ENCODE measurements at places on chromosomes 7 and 10.

- no peak for DNase-seq
Measured at GRCh38 chr10:100506596-100507356, 12.9 kb downstream of the SEC31B start.

- DNase-seq = no peak
Measured at GRCh38 chr10:78589687-78590086, 479.1 kb upstream of the ZMIZ1 start.

GRCh38 chr7:81516898-81517297 is 252.9 kb downstream of the HGF start:
- no peak for DNase-seq

DNA sequence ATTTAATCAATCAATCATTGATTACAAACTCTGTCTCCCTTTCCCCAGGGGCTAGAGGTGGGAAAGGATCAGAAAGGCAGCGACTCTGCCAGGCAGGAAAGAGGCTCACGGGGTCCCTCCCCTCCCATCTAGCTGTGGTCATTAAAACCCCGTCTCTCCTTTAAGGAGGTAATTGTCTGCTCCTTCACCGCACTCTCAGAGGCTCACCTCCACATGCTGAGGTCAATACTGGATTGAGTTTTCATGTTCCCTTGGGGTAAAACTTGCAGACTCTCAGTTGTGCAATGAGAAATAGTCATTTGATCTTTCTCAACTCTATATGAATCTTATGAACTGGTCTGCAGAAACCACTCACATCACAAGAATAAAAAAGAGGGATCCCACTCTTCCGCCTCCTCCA is 368.8 kb downstream of the ADRA2A start:
- DNase-seq = no peak

GRCh38 chr10:68636335-68636734 is 76.2 kb downstream of the TET1 start:
- no peak for DNase-seq

GRCh38 chr7:30968294-30968693 is 4.5 kb downstream of the GHRHR start:
- no peak for DNase-seq

DNA sequence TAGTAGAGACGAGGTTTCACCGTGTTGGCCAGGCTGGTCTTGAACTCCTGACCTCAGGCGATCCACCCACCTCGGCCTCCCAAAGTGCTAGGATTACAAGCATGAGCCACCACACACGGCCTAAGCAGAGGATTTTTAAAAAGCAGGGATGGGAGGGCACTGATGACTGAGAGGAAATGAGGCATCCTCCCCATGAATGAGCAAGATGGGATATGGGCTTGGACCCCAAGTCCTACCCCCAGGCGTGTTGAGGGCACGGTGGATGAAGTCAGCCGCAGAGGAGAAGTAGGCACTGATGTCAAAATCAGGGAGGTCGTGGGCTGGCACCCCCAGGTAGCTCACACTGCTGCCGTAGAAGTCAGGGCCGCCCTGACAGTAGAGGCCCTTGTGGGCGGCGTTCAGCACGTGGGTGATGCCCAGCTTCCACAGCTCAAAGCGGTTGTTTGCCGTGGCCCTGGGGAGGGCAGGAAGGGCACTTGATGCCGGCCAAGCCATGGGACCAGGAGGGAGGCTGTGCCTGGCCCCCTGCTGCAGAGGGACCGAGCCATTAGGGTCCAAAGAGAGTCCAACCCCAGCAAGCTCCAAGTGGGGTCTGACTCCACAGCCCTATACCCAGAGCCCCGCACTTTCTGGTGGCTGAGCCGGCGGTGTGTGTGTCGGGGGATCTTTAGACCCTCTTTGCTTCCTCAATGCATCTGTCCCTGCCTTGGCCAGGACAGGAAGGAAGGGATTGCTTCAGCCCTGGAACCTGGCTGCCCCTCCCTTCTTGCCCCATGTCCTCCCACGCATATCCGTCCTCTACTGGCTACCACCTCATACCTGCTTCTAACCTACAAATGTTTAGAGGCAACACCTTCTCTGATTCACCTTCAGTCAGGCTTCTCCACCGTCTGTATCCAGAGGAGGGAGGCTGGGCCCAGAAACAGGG is 3.4 kb upstream of the SAMD8 start:
- DNase-seq = no peak

DNA sequence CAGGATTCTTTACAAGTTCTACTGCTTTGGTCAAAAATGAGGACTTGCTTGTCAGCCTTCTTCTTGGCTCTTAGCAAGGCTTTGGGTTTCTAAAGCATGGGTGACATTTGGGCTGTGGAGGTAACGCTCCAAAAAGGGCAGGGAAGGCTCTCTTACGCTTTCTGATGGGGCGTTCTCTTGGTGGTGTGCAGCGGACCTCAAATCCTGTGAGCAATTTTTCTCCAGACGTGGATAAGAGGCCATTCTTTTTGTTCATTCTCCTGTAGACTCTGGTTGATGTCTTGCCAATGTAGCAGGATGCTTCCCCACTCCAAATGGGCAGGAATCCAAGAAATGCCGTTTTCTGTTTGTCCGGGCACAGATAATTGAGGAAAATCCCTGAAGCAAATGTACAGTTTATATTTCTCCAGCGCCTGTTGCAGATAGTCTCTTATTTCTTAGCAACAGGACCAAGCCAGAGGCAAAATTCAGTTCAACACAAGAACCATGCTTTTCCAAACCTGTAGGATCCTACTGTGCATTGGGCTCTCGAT is 138.4 kb upstream of the NFE2L3 start:
- no peak for DNase-seq

- no peak for DNase-seq
Measured at GRCh38 chr7:31860925-31861324, 173.9 kb downstream of the PPP1R17 start.

DNA sequence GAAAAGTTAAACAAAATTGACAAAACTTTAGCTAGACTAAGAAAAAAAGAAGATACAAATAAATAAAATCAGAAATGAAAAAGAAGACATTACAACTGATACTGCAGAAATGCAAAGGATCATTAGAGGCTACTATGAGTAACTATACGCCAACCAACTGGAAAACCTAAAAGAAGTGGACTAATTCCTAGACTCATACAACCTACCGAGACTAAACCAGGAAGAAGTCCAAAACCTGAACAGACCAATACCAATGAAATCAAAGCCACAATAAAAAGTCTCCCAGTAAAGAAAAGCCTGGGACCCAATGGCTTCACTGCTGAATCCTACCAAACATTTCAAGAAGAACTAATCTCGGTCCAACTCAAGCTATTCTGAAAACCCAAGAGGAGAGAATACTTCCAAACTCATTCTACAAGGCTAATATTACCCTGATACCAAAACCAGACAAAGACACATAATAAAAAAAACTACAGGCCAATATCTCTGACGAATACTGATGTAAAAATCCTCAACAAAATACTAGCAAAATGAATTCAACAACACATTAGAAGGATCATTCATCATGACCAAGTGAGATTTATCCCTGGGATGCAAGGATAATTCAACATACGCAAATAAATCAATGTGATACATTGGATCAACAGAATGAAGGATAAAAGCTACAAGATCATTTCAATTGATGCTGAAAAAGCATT is 20.3 kb downstream of the ELAPOR2 start:
- no peak for DNase-seq

- no peak for DNase-seq
Measured at GRCh38 chr10:89151857-89152256, 55.3 kb downstream of the CH25H start.

DNA sequence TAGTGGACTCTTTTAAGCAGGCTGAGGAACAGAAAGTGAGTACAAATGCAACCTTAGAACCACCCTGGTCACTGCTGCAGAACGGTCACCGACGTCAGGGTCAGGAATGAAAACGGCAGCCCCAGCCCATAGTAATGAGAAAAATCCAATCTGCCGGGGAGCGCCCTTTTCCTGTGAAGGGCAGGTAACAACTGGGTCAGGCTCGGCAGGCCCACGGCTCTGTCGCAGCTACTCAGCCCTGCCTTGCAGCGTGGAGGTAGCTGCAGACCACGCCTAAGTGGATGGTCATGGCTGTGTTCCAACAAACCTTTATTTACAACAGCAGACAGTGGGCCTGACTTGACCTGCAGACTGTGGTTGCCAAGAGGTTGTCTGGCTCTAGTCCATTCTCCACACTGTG is 563.2 kb downstream of the DNAJB6 start:
- DNase-seq = no peak

- no peak for DNase-seq
Measured at GRCh38 chr7:134067164-134067563, 60.0 kb upstream of the LRGUK start.

- no peak for DNase-seq
Measured at GRCh38 chr10:656883-657282, 32.6 kb downstream of the DIP2C start.

GRCh38 chr7:122884186-122884585 is 2.1 kb downstream of the CADPS2 start:
- no peak for DNase-seq

- DNase-seq = no peak
Measured at GRCh38 chr10:76514321-76514720, 1082.9 kb downstream of the LRMDA start.

DNA sequence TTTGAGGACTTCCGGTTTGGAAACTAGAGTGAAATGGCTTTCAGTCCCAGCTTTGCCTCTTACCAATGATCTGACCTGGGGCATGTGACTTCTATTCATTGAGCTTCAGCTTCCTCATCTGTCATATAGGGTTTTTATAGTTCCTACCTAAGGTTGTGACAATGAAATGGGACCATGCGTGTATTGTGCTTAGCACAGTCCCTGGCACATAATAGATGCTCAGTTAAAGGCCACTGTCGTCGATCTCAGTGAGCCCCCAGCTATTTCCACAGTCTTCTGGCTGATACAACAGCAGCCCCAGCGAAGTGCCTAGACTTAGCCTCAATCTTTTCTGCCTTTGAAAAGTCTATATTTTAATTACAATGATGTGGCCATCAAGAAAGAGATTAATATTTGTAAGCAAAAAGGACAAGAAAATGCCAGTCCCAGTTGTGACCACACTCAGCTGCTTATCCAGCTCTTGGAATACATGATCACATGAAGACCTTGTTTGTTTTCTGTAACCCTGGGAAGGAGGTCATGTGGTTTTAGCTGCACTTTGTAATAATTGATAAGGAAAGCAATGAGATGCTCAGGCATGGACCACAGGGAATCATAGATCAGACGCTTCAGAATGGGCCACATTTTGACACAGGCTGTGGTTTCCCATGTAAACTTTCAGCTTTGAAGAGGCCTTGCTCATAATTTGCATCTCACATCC is 44.6 kb downstream of the VWA2 start:
- DNase-seq = no peak

- DNase-seq = no peak
Measured at GRCh38 chr10:100362570-100363496, 15.8 kb downstream of the SCD start.

DNA sequence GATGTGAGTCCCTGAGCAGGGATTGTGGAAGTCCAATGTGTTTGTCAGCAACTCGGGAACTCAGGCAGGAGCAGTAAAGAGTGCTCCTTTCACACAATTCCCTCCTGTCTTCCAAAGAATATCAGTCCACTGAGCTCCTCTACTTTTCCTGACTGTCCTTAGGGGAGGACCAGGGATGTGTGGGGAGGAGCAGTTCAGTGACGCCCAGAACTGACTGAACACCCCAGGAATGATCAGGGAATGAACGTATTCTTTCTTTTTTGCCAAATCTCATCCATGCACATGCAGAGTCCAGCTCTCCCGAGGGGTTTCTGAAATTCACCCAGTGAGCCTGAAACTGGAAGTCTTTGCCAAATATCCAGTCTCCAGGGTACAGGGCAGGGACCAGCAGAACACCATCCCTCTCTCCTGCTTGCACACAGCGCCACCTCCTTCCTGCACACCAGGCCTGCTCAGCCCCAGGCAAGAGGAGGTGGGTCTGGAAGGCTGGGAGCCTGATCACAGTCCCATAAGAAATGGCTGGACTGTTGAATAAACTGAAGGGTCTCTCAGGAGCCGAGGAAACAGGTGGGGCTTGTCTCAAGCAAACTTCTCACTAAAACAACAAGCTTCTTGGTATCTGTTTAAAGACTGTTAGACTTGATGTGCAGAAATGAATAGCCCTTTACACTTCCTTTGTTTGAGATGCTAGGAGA is 294.7 kb downstream of the C7orf25 start:
- no peak for DNase-seq

GRCh38 chr7:70812511-70812910 is 319.4 kb upstream of the GALNT17 start:
- no peak for DNase-seq

DNA sequence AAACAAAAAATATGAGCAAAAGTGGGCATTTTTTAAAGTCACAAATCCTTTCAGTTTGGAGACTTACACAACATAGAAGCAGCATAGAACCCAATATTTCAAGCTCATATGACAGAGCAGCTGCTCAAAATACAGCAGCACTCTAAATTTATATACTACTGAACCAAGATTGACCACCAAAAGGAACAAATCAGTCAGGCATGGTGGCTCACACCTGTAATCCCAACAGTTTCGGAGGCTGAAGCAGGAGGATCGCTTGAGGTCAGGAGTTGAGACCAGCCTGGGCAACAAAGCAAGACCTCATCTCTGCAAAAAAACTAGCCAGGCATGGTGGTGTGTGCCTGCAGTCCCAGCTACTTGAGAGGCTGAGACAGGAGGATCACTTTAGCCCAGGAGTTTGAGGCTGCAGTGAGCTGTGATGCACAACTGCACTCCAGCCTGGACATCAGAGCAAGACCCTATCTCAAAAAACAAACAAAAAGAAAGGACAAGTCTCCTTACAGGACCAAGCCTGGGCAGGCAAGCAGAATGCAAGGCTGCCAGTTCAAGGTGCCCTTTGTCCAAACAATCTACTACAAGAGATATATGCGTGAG is 40.0 kb downstream of the PARD3 start:
- DNase-seq = no peak

- peak; percentile 10 for DNase-seq
Measured at GRCh38 chr7:517774-518629, 1.6 kb downstream of the PDGFA start.

- peak; percentile 37 for DNase-seq
Measured at GRCh38 chr7:144842377-144842851, 6.6 kb upstream of the TPK1 start.

GRCh38 chr10:72328829-72329204 is 25.9 kb downstream of the DNAJB12 start:
- no peak for DNase-seq

DNA sequence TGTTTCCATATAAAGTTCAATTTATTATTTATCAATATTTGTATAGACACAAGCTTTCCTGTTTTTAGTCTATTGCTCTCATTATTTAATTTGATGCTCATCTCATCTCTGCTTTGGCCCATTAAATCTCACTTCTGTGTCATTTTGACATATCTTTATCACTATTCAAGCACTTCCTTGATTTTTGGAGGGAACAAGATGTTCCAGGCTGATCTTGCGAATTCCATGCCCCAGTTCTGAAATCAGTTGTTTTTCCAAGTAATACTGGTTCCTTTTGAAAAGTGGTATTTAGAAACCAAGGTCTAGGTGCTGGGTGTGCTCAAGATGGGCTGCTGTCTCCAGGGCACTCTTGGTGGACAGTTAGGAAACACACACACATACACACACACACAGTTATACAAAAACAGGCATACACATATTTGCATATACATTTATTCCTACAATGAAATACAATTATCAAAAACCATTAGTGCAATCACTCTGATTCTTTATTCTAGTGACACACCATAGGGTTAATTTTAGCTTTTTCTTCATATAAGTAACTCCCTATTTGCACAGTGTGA is 4.4 kb upstream of the RBM33 start:
- DNase-seq = no peak
